ENCODE measurements at places on chromosomes 7 and 10. TPM values are rescaled to one million over a fixed set of nuclear protein-coding genes. Genes with fewer than 3 reads are reported as not detected.

RBM33 gene
- 86.8 TPM for total RNA-seq

FAM25G gene
- total RNA-seq, result not detected

SLC39A12 gene
- total RNA-seq, result not detected

OR9A2 gene
- not detected for total RNA-seq

CCNJ gene
- total RNA-seq, result 25.1 TPM

Measured in endodermal cell (in vitro differentiated cells).